ENCODE measurements at places on chromosomes 16 and 17. TPM values are rescaled to one million over a fixed set of nuclear protein-coding genes. Genes with fewer than 3 reads are reported as not detected.

The UNK gene
- total RNA-seq = 29.2 TPM

The KRTAP2-3 gene
- not detected for total RNA-seq

The NEUROD2 gene
- total RNA-seq = 70.3 TPM

The MYH3 gene
- 1.4 TPM for total RNA-seq

The SNX20 gene
- 0.16 TPM for total RNA-seq

The KRT20 gene
- total RNA-seq = not detected

The PHOSPHO1 gene
- total RNA-seq = 1.6 TPM

The CIBAR2 gene
- not detected for total RNA-seq

The CDRT15L2 gene
- total RNA-seq = not detected

The MYCBPAP gene
- total RNA-seq = 2.0 TPM

The C16orf92 gene
- total RNA-seq = not detected

The NOG gene
- total RNA-seq = 3.7 TPM

The MYL4 gene
- 4.2 TPM for total RNA-seq

The TBC1D3D gene
- total RNA-seq = 1.6 TPM

The ABCC12 gene
- 1.2 TPM for total RNA-seq

The TRPV3 gene
- total RNA-seq = 0.47 TPM

The NXPH3 gene
- 17.9 TPM for total RNA-seq

The KRT34 gene
- 0.31 TPM for total RNA-seq

The CDT1 gene
- 1.6 TPM for total RNA-seq

The CSH1 gene
- not detected for total RNA-seq

The ESRP2 gene
- total RNA-seq = not detected

The KRT36 gene
- not detected for total RNA-seq

Data from occipital lobe (tissue), 3 donors.